ENCODE measurements at places on chromosomes 3 and 15. TPM values are rescaled to one million over a fixed set of nuclear protein-coding genes. Genes with fewer than 3 reads are reported as not detected.

DNA sequence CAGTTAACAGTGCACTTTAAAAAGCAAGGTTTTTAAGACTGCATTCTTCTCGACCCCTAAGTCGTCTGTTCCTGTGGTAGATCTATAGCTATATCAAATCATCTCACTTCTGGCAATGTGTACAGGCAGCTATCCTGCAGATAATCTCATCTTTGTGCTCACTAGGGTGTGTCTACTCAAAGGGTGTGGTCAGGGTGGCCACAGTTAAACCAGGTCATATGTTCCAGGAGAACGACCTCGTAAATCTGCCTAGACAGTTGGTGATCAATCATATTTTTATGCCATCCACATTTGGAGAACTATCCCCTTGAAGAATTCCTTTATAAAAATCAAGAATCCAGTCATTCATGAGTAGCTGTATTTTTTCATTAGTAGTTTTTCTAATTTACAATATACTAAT is 3.0 kb downstream of the VEPH1 start:
- no peak for DNase-seq

DNA sequence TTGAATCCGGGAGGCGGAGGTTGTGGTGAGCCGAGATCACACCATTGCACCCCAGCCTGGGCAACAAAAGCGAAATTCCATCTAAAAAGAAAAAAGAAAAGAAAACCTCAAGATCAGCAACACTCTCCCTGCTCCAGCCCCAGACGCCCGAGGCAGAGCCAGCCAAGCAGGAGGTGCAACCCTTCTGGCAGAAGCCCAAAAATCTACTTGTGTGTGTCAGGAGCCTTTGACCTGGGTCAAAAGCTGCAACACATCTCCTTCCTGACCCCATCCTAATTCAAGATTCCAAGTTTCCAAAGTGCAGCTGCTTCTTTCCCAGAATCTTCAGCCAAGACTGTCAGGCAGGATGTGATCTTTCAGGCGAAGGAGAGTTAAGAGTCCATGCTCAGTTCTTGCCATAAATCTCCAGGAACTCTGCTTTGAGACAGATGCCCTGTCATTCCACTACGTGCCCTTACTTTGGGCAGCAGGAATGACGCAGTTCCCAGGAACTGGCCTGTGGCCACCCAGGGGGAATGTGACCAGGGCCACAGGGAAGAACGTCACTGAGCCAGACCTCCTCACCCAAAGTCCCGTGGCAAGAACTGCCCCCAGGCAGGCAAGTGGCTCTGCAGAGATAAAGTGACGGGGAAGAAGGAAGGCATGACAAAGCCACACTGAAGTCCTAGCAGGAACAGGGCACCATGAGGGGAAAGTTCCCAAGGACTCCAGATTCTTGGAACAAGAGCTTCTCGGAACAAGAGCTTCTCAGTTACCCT is 39.4 kb downstream of the SH3BP5 start:
- DNase-seq, result no peak

- DNase-seq, result no peak
These were observed 12.4 kb downstream of the GP5 start for GRCh38 chr3:194386648-194387047.

DNA sequence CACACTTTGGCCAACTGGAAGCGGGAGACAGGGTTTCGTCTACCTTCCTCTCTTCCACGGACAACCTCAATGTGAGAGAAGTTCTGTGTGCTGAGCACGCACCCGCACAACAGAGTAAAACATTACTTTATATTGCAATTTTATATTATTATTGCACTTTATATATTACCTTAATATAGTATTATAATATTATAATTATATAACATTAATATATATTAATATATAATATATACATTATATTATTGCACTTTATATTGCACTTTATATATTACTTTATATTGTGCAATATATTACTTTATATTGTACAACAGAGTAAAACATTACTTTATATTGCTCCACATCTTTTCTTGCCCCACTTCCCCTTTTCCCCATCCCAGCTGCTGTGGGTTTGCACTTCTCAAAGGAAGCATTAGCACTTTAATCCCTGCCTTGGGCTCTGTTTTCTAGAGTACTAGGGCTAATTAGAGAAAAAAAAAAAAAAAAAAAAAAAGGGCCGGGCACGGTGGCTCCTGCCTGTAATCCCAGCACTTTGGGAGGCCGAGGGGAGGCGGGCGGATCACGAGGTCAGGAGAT is 76.4 kb upstream of the SLC4A7 start:
- no peak for DNase-seq

- DNase-seq, result no peak
These were observed 48.2 kb upstream of the FNDC3B start for GRCh38 chr3:171991166-171991565.

DNA sequence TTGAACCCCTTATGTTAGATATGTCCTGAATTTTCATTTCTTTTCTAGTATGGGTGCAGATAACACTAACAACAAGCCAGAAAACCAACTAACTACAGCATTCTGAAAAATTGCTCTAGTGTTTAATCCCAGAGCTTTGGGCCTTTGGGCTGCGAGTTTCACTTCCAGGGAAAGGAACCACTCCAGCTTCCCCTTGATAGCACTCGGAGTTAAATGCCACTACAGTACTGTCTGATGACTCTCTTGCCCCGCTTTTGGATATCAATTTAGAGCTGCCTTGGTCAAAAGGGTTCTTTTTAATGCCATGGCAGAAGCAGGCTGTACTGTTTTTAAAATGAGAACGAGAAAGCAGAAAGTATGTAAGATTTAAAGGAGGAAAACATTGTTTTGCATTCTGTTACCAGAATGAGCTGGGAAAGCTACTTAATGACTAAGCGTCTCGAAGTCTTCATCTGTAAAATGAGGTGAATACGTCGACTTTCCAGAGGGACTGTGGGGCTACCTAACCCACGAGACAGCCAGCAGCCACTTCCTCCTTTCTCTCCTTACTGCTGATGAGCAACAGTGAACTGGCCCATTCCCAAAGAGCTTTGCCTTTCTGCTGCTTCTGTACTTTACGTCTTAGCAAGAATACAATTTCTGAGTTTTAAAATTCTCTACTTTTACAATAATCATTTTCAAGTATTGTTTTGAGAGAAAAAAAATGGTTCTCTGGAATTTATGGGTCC is 299.3 kb upstream of the LYSMD4 start:
- no peak for DNase-seq

DNA sequence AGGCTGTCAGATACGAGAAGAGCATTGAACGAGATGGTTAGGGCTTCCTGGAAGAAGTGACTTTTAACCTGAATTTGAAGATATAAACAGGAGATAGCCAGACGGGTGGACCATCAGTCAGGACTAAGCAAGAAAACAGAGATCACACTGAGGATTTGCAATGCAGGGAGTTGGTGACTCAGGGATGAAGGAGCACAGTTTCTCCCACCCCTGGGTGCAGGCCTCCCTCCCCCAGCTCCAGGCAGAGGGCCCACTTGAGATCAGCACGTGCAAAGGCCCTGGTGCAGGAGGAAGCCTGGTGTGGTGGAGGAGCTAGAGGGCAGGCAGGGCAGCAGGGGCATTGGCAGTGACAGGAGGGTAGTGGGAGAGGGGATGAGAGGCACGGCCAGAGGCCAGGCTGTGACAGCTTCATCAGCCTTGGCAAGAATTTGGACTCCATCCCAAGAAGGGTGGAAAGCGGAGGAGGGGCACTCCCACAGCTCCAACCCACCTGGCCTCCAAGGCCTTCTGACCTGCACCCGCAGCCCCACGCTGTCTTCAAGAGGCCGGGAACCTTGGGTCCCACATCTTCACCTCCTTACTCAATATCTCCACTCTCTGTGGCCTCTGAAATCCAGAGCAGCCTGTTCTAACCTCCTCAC is 8.7 kb upstream of the PCSK6 start:
- DNase-seq, result no peak

DNA sequence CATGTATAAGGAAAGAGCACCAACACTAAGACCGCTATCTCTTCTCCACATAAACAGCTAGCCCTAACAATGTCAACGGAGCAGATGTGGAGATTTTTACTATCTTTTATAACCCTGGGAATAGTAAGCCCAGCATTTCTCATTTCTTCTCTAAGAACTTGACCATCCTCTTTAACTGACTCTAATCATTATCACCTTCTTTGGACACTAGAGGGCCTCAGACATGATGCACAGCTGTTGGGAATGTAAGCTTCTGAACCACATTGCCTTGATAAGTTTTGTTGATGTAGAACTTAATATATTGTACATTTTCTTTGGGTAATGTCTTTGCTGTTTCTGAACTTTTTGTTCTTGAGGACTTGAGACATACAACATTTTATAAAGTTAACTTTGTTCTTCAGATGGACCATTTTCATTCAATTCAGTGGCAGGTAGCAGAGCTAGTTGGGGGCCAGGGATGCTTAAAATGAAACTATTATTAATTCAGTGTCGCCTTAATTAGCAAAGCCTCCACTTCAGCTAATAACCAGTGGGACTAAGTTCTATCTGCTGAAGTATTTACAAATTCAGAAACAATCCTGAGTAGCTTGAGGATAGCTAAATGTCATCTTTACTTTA is 9.6 kb upstream of the TAGLN3 start:
- DNase-seq, result no peak

DNA sequence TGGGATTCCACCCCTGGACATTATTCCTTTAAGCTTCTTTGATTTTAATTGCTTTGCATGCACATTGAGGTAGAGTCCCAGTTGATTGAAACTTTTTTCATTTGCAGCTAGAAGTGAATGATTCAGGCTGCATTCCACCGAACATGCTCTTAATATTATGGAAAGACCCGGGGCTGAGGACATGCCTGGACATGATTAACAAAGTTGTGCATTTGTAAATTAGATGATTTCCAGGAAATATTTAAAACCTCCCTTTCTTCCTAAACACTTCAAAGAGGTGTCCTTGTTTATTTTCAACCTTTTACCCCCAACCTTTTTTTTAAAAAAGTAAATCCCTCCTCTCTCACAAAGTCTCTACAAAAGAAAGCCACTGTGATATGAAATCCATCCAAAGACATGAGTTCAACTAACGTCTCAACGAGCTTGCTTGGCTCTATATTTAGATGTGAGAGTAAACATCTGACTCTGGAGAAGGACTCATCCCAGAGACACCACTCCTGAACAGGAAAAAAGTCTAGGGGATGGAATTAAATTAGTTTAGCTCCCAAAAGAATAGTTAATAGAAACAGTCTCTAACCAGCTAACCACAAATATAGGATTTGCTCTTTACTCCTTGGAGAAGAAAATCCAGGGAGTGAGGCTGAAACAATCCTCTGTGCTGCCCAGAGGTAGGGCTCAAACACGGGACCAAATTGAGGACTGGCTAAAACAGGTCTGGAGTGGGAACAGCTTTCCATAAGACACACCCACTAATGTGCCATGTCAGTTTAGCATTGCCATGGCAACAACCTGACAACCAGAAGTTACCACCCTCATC is 83.1 kb downstream of the XXYLT1 start:
- no peak for DNase-seq

GRCh38 chr15:80733460-80733859 is 38.4 kb downstream of the ABHD17C start:
- DNase-seq, result no peak

DNA sequence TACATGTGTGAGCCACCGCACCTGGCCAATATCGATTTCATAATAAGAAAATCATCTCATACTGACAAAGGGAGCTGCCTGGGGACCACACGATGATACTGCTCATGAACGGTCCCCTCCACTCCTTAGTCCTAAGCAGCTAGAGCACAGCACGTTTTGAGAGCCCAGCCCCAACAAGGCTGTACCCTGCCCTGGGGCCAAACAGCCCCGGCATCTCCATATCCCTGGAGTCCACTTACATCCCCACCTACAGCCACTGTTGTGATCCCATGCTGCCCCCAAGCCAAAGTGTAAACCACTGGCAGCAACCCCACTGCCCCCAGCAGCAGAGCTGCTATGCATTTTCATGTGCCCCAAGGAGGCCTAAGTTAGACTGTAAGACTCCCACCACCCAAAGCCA is 52.8 kb downstream of the ADAM10 start:
- DNase-seq, result no peak

Gene RTP3
- not detected for total RNA-seq

Gene VEPH1
- total RNA-seq, result not detected

All from activated CD4-positive, alpha-beta memory T cell treated with anti-CD3 and anti-CD28 coated beads, Interleukin-2, amount 10 ng/mL, durations not matched to agents 7 days and 5 days (primary cell).